SK-N-SH treated with all-trans-retinoic acid at 6 μM for 48 hours (cell line): ENCODE measurements at places on chromosomes 16 and 17.

DNA sequence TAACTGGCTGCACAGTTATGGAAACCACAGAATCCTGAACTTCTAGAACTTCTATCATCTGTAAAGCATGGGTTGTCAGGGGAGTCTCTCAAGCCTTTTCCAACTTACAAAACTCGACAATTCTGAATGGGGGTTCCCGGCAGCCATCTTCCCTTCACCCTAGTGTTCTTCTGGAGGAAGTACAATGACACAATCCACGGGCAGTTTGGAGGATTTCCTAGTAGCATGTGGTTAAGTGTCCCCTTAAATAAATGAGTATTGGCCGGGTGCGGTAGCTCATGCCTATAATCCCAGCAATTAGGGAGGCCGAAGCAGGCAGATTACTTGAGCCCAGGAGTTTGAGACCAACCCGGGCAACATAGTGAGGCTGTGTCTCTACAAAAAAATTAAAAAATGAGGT is 2.1 kb downstream of the SLC16A6 start:
- no peak for ATAC-seq

GRCh38 chr16:62130101-62130500 is 93.9 kb upstream of the CDH8 start:
- no peak for ATAC-seq

DNA sequence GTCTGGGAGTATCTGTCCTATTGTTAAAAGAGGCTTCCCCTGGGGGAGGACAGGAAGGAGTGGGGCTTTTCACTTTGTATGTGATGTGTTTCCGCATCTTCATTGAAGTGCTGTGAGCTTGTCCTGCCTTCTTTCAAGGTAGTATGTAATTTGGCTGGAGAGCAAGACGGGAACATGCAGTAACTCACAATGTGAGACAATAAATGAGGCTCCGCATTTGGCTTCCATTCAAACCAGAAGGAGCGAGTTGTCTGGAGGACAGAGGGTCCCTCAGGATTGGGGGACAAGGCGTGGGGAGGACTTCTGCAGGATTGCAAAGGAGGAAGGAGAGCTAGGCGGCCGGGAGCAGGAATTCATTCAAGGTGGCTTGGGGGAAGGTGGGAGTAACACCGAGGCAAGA is 203.5 kb downstream of the RBFOX3 start:
- no peak for ATAC-seq

- ATAC-seq = no peak
Observed at GRCh38 chr17:4405038-4405669, 28.6 kb upstream of the SPNS3 start.

GRCh38 chr16:10777356-10777755 is 33.7 kb downstream of the NUBP1 start:
- ATAC-seq = no peak

DNA sequence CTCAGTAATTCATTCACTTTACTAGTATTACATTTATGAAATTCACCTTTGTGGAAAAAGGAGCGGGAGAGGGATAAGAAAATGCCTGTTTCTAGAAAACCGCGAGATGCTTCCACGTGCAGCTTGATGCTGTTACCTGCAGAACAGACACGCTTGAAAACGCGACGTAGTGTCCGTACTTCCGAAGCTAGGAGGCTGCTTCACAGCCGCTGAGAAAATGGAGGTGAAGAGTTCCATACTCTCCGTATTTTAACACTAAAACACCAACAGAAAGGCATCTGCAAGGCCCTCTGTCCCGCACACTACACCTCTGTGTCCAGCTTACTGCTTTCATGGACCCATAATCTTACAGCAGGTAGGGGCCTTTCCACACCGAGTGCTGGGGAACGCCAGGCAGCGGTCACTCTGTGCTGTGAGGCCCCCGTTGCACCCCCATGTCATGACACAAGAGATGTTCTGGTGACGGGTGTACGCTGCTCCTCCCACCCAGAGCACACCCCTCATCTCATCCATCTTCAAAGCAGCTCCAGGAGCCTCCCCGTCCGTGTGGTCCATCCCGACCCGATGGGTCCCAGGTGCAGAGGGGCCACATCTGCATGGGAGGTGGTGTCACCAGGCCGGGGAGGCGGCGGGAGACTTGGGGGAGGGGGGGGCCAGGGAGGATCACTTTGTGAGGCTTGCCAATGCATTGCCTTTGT is 40.4 kb downstream of the USP22 start:
- ATAC-seq = no peak

- no peak for ATAC-seq
Observed at GRCh38 chr17:79654350-79654959, 43.6 kb upstream of the RBFOX3 start.
